ENCODE measurements at places on chromosomes 5 and 9.

- DNase-seq = no peak
Observed at GRCh38 chr5:94524841-94525697, 93.3 kb downstream of the KIAA0825 start.

GRCh38 chr5:169980418-169981053 is at the start of gene INSYN2B:
INSYN2B (minus strand) TSS chr5:169980495; CDS start chr5:169883898, 96,597 bp downstream.
- DNase-seq = no peak

DNA sequence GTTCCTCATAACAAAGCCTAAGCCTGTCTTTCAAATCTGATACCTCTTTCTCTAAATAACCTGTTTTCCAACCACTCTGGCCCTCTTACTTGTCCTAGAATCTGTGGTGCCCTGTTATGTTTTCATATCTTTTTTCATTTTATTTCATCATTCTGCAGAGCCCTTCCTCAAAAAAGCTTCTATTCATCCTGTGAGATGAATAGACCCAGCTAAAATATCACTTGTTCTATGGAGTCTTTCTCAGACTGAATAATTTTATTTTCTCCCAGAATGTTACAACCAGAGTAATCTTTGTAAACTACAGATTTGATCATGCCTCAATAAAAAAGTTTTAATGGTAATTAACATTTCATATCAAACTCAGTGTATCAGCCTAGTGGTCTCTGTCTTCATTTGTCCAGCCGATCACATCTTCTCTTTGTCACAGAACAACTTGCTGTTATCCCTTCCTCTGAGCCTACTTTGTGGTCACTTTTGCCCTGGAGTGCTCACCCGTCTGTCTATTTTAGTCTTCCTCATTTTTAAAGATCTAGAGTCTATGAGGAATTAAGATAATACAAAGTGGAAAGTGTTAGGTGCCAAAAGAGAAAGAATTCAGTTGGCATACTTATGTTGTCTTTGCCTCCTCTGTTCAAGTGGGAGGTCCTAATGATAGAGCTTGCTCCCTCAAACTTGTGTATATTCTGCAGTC is 77.8 kb downstream of the ZCCHC7 start:
- DNase-seq = no peak

DNA sequence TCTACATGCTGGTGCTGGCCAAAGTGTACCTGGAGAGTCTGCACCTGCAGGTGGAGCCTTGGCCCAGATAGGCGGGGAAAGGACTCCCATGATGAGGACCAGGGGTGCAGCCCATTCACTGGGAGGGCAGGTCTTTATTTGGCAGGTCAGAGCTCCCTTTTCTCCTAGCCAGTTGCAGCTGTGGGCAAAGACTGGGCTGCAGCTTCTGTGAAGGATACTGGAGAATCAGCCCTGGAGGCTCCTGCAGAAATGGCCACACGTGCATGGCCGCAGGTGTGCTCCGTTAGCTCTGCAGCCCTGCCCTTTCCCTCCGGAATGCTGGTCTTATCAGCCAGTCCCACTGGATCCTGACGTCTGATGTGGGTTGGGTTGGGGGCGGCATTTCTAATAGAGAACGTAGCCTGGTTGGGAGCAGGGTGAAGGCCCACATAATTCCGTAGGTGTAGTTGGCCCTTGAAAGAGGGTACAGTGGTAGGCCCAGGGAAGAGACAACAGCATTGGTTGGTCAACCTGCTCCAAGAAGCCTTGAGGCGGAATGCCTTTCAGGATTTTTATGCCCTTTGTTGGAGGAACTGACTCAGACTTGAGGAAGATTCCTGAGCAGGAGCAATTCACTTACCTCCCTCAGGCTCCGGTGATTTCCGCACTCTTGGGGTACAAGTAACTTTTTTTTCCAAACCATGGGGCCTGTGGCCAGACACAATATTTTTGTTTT is 22.0 kb upstream of the TIFAB start:
- DNase-seq = no peak

- DNase-seq = no peak
Observed at GRCh38 chr5:35313291-35313690, 83.0 kb upstream of the PRLR start.

DNA sequence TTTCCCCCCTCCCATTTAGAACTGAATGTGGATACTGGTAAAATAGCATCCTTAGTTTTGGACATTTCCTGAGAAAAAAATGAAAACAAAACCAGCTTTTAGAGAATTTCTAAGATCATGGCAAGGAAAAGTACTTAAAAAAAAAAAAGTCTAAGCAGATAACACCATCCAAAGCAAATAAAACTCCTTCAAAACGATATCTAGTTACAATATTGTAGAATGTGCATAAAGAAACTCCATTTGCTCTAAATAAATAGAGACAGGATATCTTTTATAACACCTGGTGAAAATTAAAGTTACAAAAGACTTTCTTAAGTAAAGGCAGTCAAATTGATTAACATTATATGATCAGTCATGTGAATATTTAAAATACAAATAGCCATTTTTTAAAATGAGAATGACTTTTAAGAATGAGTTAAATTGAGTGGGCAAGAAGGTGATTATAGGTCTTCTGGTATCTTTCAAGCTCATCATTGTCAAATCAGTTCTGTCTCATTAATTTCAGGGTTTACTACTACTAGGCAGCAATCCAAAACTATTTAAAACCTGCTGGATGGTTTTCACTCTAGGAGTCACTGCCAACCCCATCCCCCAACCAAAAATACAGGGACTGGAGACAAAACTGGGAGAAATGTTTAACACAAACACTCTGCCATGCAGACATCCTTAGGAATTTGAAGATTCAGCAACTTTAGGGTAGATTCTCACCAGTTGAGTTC is 382.6 kb downstream of the ADGRV1 start:
- DNase-seq = no peak

DNA sequence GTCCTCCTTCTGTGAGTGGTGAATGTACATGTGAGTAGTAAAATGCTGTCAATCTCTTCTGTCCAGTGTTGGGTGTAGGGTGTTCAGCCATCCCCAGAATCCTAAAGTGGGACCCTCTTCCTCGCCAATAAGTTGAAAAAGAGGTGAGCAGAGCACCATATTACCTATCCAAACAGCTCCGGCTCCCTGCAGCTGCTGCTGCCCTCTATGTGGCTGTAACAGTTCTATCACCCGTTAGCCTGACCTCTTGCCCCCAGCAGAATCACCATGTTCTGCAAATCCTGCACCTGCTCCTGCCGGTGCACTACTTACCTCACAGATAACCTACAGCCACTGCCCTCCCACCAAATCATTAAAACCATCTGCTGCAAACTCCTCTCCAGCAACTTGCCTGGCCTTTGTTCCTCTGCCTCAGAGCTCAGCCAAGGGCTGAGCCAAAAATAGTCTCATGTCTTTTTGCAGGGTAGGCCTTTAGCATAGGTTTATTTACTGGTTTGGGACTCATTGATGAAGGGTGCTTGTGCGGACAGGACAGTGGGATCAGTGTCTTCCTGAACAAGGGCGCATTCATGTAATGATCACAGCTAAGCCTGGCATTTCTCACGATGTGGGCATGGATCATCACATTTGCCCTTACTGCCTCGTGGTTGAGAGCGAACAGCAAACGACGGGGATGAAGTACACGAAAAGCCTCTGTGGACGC is 49.6 kb upstream of the CCL21 start:
- DNase-seq = no peak

GRCh38 chr9:7622481-7622880 is 177.1 kb downstream of the DMAC1 start:
- no peak for DNase-seq

Measured in stimulated activated CD8-positive, alpha-beta memory T cell treated with anti-CD3 and anti-CD28 coated beads, Interleukin-7, amount 100 ng/mL, for 1 hour (primary cell).